Activated CD4-positive, alpha-beta T cell treated with anti-CD3 and anti-CD28 coated beads, Interleukin-2, Interleukin-6, amounts not matched to agents 100 ng/mL and 50 ng/mL, durations not matched to agents 16 hours and 8 hours (primary cell): ENCODE measurements at places on chromosomes 16 and 17.

DNA sequence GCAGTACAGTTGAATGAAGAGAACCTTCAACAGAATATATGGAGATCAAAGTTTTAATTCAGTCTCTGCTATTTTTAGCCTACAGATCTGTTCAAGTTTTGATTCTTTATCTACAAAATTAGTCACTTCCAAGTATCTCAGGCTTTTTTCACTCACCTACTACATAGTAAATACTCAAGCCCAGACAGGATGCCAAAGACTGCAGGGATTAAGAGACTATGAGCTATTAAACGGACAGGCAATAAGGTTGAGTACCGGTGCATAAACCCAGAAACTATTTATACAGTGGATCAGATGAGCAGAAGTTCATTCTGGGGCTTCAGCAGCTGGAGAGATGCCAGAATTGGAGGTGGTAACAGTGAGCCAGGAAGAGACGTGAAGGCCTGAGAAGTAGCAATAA, 18.7 kb upstream of the OR3A1 start:
- no peak for DNase-seq

DNA sequence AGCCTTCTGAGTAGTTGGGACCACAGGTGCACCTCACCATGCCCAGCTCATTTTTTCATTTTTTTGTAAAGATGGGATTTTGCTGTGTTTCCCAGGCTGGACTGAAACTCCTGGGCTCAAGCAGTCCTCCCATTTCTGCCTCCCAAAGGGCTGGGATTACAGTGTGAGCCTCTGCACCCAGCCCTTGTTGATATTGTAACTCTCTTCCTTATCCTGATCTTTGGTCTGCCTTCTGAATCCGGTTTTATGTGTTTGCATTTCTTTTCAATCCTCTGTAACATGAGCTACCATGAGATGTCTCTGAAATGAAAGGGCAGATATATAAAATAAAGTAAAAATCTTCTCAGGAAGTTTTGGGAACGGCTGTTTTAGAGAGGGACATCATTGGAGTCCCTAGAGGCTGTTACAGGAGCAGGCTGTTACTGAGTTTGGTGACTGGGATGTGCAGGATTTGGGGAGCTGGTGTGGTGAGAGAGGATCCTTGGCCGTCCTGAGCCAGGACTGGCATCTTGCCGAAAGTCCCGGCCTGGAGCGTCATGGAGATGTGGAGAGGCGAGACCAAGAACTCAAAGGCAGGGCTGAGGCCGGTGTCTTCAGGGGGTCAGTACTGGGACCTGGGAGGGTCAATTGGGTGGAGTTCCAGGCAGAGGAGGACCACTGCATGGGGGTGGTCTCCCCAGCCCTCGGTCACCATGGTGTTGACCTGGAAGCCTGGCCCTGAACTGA, 39.4 kb downstream of the ATP2C2 start:
- DNase-seq, result no peak

GRCh38 chr17:8574687-8575086, 55.8 kb downstream of the MYH10 start:
- no peak for DNase-seq

- no peak for DNase-seq
Measured at GRCh38 chr16:1001096-1001495, 19.5 kb downstream of the SOX8 start.

DNA sequence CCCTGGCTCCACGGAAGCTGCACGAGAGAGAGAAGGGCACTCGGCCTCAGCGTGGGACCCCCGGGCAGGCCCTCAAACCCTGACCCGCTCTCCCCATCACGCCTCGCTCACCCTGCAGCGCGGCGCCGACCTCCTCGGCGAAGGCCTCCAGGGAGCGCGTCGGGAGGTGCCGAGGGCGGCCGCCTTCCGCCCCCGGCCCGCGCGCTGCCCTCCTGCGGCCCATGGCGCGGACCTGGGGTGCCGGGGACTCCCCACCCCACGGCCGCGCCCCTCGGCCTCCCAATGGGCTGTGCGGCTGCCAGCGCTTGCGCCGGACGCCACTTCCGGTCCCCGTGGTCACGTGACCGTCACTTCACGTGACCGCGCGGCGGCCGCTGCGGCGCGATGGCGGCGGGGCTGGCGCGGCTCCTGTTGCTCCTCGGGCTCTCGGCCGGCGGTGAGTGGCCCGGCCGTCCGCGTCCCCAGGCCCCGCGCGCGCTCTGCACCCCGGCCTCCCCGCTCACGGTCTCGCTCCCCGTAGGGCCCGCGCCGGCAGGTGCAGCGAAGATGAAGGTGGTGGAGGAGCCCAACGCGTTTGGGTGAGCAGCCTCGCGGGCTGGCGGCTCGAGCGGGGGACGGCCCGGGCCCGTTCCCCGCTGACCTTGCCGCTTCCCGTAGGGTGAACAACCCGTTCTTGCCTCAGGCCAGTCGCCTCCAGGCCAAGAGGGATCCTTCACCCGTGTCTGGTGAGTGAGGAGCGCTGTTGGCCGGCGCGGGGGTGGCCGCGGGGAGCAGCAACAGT, at the start of the genes GNPTG and TSR3:
TSS of gene GNPTG (plus strand) at position 350 of the 781 bp plus-strand sequence. CDS start at position 385, 35 bp downstream.
TSS of gene TSR3 (minus strand) at position 297 of the 781 bp plus-strand sequence. CDS start at position 223, 74 bp downstream.
- peak; percentile 92 for DNase-seq

- no peak for DNase-seq
Measured at GRCh38 chr16:29962344-29962994, 590 bp downstream of the TMEM219 start.

- no peak for DNase-seq
Measured at GRCh38 chr17:1724869-1725641, 551 bp downstream of the WDR81 start.

DNA sequence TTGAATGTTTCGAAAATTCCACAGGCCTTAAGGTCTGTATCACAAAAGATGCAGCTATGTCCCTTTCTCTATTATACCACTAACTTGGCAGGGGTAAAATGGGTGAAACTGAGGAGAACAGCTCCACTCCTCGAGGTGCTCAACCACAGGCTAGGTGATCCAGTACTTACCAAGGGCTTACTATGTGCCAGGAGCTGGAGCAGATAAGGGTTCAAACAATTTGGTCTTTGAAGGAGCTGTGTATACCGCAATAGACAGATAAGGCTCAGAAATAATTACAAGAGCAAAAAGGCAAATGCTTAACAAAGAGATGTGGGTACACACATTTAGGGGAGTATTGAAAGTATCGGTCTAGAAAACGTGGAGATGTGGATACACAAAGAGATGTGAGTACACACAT, 1.5 kb downstream of the XPO6 start:
- DNase-seq, result no peak

DNA sequence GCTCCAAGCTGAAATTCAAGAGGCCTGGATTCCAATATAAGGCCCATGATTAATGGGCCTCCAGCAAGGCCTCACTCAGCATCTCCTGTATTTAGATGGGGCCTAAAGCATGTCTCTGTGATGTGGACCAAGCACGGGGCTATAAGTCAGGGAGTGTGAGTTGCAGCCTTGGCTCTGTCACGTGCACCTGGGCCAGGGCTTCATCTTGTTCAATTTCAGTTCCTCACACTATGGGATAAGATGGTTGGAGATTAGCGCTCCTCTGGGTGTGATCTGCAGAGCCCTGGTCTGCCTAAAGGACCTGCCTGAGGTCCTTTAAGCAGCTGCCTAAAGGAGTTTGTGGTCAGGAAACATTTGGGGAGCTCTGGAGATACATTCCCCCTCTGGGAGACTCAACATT, 25.2 kb downstream of the KLHL36 start:
- DNase-seq, result no peak

DNA sequence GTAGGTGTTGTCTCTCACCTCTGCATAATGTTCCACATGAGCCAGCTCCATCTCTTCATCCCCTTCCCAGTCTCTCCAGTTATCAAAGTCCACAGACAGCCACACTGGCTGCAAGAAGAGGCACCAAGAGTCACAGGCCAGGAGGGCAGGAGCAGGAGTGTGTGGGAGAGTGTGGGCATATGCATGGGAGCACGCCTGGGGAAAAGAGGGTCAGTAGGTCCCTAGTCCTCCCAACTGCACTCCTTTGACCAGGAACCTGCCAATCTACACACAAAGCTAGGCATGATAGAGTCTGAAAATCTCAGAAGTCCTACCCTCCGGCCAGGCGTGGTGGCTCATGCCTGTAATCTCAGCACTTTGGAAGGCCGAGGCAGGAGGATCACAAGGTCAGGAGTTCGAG, 7.3 kb upstream of the AARSD1 start:
- no peak for DNase-seq

- DNase-seq, result no peak
Measured at GRCh38 chr16:13510425-13511151, 409.4 kb upstream of the ERCC4 start.

DNA sequence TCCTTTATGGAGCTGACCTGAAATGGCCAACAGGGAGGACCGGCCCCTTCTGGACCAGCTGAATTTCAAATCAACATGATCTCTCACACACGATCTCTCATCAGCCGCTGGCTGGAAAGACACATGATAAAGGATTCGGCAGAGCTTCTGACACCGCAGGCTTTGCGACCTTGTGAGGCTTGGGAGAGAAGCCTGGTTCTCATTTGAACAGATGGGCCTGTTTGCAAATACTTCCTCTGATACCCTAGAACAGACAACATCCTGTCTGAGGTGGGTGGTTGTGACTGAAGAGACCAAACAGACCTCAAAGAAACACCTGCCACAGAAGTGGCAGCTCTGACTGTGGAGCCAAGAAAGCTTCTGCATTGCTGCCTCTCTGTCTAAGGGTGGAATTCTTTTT, 77.9 kb upstream of the SDK2 start:
- no peak for DNase-seq

DNA sequence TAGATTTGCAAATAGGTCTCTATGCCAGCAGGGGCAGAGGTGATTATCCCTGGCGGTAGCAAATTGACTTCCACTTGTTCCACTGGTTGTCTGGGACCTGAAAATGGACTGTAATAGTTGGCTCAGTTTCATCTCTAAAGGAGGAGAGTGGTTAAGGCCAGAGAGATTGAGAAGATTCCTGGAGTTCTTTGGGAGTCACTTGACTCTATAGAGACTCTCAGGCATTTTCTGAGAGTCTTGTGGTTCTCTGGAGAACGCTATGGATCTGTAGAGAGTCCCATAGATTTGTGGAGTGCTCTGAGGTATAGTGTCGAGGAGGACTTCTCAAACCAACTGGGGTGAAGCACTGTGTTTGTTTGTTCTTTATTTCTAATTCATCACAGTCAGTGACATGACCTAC, 8.9 kb upstream of the PMP22 start:
- no peak for DNase-seq

DNA sequence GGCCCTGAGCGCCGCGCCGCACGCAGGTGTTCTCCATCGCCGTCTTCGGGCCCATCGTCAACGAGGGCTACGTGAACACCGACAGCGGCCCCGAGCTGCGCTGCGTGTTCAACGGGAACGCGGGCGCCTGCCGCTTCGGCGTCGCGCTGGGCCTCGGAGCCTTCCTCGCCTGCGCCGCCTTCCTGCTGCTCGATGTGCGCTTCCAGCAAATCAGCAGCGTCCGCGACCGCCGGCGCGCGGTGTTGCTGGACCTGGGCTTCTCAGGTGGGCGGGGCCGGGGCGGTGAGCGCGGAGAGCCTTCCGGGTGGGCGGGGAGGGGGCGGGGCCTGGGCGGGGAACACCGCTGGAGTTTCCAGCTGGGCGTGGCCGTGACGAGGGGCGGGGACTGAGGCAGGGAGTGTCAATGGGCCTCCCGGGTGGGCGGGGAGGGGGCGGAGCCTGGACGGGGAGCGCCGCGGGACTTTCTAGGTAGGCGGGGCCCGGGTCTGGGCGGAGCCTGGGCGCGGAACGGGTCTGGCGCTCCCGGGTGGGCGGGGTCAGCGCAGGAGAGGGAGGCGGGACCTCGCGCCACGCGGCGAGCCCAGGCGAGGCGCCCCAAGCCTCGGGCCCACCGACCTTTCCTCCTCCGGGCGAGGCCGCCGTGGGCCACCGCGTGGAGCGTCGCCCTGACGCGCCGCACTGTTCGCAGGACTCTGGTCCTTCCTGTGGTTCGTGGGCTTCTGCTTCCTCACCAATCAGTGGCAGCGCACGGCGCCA, 2.4 kb downstream of the SYNGR3 start:
- peak; percentile 99 for DNase-seq

DNA sequence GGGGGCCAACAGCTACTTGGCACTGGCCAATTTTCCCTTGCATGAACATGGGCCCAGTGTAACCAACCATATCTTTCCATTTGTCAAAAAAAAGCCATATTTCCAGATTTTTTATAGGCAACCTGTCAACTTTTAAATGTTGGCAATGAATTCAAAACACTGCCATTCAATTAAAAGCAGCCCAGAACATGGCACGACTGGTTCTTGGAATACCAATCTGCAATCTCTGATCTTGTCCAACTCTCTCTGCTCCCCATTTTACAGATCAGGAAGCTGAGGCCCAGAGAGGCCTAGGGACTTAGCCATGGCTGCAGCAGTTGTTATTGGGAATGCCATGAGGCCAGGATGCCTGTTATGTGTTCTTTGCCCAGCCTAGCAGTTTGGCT, 8.9 kb upstream of the MEOX1 start:
- no peak for DNase-seq

DNA sequence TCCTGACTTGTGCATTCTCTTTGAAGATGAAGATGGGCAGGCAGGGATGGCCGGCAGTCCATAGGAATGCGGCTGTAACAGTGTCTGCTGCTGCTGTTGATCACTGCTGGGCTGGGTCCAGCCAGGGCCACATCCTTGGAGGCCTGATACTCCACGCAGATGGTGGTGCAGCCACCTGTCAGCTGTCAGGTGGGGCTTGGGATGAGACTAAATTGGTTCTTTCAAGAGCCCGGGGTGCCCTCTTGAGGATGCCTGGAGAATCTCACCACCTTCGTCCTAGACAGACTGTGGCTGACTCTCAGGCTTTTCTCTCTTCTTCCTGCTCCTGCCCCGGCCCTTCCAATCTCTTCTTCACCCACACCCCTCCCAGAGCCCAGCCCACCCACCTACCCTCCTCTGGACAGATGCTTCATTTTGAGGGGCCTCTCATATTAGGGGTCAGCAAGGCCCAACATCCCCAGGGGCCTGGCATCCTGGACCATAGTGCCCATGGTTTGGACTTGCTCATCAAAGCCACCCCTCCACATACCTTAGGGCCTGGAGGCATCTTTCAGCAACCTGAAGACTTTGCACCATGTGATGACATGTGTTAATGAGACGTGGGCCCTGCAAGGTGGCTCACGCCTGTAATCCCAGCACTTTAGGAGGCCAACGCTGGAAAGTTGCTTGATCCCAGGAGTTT, 19.1 kb downstream of the OSBPL7 start:
- peak; percentile 71 for DNase-seq

- DNase-seq, result no peak
Measured at GRCh38 chr16:89290472-89290871, 73.0 kb downstream of the ZNF778 start.

- DNase-seq, result no peak
Measured at GRCh38 chr16:57029161-57030160, 40.1 kb downstream of the NLRC5 start.

- DNase-seq, result no peak
Measured at GRCh38 chr16:75323198-75323597, 71.8 kb upstream of the BCAR1 start.

- DNase-seq, result no peak
Measured at GRCh38 chr16:64455275-64455674, 666.6 kb downstream of the CDH11 start.

DNA sequence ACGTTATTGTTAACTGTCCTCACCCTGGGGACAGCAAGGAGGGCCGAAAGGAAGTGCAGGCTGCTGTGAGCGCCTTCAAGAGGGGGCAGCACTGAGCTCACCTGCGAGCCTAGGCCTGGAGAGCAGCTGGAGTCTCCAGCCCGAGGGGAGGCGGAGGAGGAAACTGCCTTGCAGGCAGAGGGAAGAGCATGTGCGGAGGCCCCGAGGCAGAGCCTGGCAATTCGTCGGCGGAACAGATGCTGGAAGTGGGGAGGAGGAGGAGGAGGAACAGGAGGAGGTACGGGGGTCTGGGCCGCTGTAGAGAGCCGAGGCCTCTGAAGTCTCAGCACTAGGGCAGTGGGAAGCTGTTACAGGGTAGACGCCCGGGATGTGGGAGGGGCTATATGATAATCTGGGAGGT, 49.6 kb upstream of the PLCG2 start:
- DNase-seq, result no peak

GRCh38 chr16:49498264-49498663, 124.7 kb downstream of the C16orf78 start:
- DNase-seq, result no peak
